Activated CD8-positive, alpha-beta memory T cell treated with anti-CD3 and anti-CD28 coated beads, Interleukin-2, amount 10 ng/mL, durations not matched to agents 7 days and 5 days (primary cell): ENCODE measurements at places on chromosomes 3 and 15. TPM values are rescaled to one million over a fixed set of nuclear protein-coding genes. Genes with fewer than 3 reads are reported as not detected.

DNA sequence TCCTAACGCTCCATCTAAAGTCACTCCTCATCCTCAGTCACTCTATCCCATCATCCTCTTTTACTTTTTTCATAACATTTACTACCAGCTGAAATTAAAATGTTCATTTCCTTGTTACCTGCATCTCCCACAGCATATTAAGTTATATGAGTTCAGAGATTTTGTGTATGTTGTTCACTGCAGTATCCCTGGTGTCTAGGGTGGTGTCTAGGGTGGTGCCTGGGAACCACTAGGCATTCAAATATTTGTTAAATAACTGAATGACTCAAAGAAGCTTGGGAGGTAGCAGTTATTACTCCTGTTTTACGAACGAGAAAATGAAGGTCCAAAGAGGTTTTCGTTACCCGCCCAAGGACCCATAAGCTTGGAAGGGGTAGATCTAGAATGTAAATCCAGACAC is 1.9 kb upstream of the C3orf49 start:
- no peaks in the 10 kb centered on the region for H3K4me1 ChIP-seq
- H3K36me3 ChIP-seq, result no peaks in the 10 kb centered on the region

DNA sequence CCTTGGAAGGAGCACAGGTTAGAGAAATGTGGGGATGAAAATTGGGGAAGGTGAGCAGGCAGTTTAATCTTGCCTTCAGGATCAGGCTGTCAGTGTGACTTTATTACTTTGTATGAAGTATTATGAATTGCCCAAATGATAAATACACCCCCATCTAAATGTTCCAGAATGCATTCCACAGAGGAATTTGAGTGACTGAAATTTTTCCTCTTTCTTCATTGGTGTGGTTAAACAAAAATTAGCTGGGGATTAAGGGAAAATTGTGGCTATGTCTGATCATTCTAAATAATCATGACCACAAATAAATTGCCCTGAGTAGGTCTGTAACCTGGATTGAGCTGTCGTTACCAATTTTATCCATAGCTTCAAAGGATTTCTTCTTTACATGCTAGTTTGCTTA is 33.5 kb downstream of the FAM98B start:
- H3K4me1 ChIP-seq, result peaks cover 50% of the 10 kb centered on the region
- H3K27me3 ChIP-seq, result no peaks in the 10 kb centered on the region
- H3K36me3 ChIP-seq, result peaks cover 56% of the 10 kb centered on the region
- peak overlapping the region; percentile 82 for H3K27ac ChIP-seq
- DNase-seq, result no peak

Gene PIF1
- 59.5 TPM for total RNA-seq

DNA sequence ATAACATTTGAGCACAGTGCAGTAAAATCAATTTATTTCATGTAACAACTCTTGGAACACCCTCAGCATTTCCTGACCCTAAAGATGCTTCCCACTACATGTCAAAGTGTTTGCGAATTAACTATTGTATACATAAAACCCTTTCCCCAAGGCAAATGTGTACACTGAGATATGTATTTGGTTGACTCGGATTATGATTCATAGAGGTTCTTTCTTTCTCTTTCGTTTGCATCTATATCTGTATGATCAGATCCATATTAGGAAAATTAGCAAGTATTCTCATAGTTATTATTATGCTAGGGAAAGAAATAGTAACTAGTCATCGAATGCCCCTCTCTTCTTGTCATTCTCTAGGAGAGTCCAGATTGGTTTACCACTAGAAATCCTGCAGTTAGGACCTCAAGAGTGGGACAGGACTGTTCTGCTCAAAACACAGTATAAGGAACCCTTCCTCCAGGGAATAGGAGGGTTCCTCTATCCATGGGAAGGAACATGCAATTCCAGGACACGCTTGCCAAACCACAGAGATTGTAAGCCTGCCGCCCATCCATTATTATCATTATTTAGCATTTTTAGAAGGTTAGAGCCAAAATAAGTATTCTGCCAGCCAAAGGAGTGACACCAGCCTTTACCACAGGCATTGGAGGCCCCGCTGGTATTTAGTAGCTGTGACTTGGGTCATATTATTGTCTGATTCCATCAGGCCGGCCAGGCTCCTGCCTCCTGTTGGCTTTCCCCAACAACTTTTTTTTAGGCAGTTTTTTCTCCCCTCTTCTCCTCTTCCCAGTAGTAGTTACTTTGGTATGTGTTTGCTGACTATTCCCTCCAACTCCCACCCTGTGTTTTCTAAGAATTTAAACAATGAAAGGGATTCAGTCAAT is 100.7 kb downstream of the GALK2 start:
- H3K27me3 ChIP-seq, result no peaks in the 10 kb centered on the region
- no peak overlapping the region for H3K27ac ChIP-seq
- H3K4me1 ChIP-seq, result peaks cover 4% of the 10 kb centered on the region
- peaks cover 16% of the 10 kb centered on the region for H3K36me3 ChIP-seq
- no peak for DNase-seq

DNA sequence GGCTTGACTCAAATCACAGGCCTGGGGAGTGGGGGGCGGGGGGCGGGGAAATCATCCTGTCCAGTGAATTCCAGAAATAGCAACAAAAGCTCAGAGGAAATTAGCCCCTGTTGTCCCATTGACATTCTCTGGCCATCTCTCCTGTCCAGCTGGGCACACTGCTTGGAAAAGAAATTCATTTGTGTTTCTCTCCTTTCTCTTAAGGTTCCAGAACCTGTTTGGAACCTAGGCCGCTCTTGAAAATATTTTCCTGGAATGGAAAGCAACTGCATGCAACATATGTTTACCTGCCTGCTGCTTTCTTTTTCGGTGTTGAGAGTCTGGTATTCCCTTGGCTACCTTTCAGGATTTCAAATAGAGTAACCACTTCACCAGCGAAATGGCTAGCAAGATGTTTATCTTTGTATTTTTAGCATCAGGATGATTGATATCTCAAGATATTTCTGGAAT is 169.0 kb downstream of the GHSR start:
- no peak overlapping the region for H3K4me3 ChIP-seq
- DNase-seq, result no peak
- H3K27ac ChIP-seq, result no peak overlapping the region
- H3K4me1 ChIP-seq, result no peaks in the 10 kb centered on the region
- H3K27me3 ChIP-seq, result no peaks in the 10 kb centered on the region
- peaks cover 6% of the 10 kb centered on the region for H3K36me3 ChIP-seq

Gene CHMP2B
- 26.3 TPM for total RNA-seq

DNA sequence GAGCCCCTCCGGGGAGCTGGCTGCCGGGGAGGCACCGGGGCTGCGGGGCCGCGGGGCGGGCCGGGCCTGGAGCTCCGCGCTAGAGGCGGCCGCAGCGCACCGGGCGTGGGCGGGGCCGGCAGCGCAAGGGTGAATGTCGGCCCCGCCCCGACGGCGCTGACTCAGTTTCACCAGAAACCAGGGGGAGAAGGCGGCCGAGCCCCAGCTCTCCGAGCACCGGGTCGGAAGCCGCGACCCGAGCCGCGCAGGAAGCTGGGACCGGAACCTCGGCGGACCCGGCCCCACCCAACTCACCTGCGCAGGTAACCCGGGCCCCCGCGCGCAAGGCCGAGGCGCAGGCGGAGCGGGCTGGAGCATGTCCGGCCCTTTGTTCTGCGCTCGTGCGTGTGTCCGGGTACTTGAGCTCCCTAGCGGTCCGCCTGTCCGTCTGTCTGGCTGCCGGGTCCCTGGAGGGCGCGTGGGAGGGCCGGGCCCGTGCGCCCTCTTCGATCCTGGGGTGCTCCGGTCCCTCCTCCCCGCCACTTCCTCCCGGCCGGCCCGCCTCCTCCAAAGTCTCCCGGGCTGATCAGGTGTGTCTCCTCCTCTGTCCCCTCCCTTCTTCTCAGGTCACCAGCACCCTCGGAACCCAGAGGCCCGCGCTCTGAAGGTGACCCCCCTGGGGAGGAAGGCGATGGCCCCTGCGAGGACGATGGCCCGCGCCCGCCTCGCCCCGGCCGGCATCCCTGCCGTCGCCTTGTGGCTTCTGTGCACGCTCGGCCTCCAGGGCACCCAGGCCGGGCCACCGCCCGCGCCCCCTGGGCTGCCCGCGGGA is at the start of gene SPINT1:
Gene SPINT1 (plus strand): TSS at position 164 of the 811 bp plus-strand sequence. CDS start 507 bp downstream, at position 671.
- peaks cover 25% of the 10 kb centered on the region for H3K4me1 ChIP-seq
- peak within 1 kb of the TSS; percentile 78 for H3K4me3 ChIP-seq
- H3K27ac ChIP-seq, result no peak within 1 kb of the TSS

GRCh38 chr3:191047930-191048329 is 151.1 kb upstream of the OSTN start:
- H3K36me3 ChIP-seq, result no peaks in the 10 kb centered on the region
- H3K27me3 ChIP-seq, result no peaks in the 10 kb centered on the region
- no peak overlapping the region for H3K4me3 ChIP-seq

Gene GRAMD2A
- not detected for total RNA-seq

Gene FBXO40
- total RNA-seq, result not detected

Gene FRMD4B
- 68.2 TPM for total RNA-seq

- H3K27me3 ChIP-seq, result no peaks in the 10 kb centered on the region
- H3K4me3 ChIP-seq, result no peak overlapping the region
- no peak overlapping the region for H3K27ac ChIP-seq
- H3K36me3 ChIP-seq, result no peaks in the 10 kb centered on the region
Observed at GRCh38 chr3:143668924-143669790, 179.1 kb downstream of the SLC9A9 start.

Gene CDCP1
- total RNA-seq, result 5.3 TPM

DNA sequence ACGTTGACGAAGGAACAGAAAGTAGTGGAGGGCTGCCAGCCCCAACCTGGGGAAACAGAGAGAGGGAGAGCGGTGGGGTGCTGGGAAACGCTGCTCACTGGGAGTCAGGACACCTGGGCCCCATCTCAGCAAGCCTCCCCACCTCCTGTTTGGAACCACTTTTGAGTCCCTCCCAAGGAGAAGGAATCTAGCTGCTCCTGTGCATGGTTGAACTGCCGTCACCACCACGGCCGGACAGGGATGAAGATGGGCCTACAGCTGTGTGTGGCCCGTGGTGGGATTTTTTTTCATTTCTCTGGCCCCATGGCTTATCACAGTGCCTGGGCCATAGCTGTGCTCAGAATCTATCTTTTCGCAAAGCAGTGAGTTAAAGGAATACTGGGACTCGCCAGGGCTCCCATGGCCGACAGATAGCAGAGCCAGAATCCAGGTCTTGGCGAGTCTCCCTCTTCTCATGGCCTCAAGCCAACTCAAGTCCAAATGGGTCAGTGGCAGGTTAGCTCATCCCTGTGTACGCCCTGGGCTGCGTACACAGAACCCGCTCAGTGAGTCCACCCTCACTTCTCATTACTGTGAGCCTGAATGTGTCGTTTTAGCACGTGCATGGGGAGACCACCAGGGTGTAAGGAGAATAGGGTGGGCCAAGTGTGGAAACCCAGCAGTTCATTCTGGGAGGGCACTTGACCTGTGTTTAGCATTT is 271.2 kb downstream of the FAM43A start:
- DNase-seq, result no peak
- H3K36me3 ChIP-seq, result no peaks in the 10 kb centered on the region
- H3K27ac ChIP-seq, result no peak overlapping the region
- H3K4me1 ChIP-seq, result no peaks in the 10 kb centered on the region

GRCh38 chr15:77144026-77144425 is 73.1 kb upstream of the TSPAN3 start:
- no peak for DNase-seq
- H3K27ac ChIP-seq, result no peak overlapping the region
- H3K27me3 ChIP-seq, result no peaks in the 10 kb centered on the region
- no peak overlapping the region for H3K4me3 ChIP-seq

DNA sequence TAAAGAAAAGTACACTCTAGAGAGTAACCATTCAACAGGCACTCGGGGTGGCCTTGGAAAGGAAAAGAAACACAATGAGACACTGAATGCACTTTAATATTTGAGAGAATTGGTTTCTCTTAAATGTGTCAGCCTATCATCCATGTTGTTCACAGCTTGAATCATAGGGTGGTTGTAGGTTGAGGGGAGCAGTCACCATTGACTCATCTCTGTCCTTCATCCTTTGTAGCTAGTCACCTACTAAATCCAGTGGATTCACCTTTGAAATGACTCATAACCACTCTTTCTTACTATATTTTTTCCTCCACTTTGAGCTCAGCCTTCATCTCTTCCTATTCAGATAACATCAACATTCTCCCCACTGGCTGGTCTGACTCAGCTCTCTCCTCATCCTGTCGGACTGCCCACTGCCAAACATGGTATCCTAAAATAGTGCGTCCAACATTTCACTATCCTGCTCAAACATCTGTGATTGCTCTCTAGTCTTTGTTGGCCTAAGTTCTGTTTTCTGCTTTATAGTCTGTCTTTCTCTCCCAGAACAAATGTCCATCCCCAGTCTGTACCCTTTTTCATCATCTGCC is 182.7 kb upstream of the GADL1 start:
- H3K36me3 ChIP-seq, result peaks cover 1% of the 10 kb centered on the region
- H3K27ac ChIP-seq, result peak overlapping the region; percentile 8
- peaks cover 17% of the 10 kb centered on the region for H3K4me1 ChIP-seq
- peak; percentile 49 for DNase-seq
- H3K27me3 ChIP-seq, result no peaks in the 10 kb centered on the region
- no peak overlapping the region for H3K4me3 ChIP-seq

GRCh38 chr3:31567036-31567435 is 34.3 kb downstream of the STT3B start:
- peaks cover 15% of the 10 kb centered on the region for H3K36me3 ChIP-seq
- DNase-seq, result no peak
- no peak overlapping the region for H3K27ac ChIP-seq
- no peaks in the 10 kb centered on the region for H3K27me3 ChIP-seq
- H3K4me1 ChIP-seq, result peaks cover 59% of the 10 kb centered on the region
